K562 (cell line): ENCODE measurements at places on chromosomes 12 and 14.

GRCh38 chr12:92253301-92253700 is 107.7 kb upstream of the BTG1 start:
- no peak for DNase-seq

- no peak for DNase-seq
Measured at GRCh38 chr14:61644834-61645233, 50.5 kb upstream of the HIF1A start.

- DNase-seq = no peak
Measured at GRCh38 chr12:503111-503761, 43.5 kb downstream of the B4GALNT3 start.

DNA sequence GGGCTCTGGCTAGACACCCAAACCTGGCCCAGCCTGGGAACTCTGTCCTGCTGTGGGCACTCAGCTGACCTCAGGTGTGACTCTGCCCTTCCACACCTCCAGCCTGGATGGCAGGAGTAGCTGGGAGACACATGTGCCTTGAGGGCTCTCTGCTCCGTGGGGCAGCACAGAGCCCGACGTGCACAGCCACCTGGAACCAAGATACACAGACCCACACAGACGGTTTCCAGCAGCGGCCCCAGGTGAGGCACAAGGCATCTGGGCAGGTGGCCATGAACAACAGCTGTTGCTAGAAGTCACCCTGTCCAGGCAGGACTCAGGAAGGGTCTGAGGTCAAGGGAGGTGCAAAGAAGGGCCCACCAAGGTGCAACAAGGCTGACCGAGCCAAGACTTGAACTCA is 5.9 kb downstream of the DEGS2 start:
- DNase-seq = no peak

GRCh38 chr14:50233166-50233950 is 2.0 kb upstream of the SOS2 start:
- DNase-seq = no peak

GRCh38 chr14:76424359-76424758 is 48.4 kb downstream of the ESRRB start:
- DNase-seq = no peak

GRCh38 chr12:104105461-104105860 is 32.5 kb downstream of the NFYB start:
- no peak for DNase-seq

- no peak for DNase-seq
Measured at GRCh38 chr12:69844836-69845235, 19.8 kb downstream of the MYRFL start.

DNA sequence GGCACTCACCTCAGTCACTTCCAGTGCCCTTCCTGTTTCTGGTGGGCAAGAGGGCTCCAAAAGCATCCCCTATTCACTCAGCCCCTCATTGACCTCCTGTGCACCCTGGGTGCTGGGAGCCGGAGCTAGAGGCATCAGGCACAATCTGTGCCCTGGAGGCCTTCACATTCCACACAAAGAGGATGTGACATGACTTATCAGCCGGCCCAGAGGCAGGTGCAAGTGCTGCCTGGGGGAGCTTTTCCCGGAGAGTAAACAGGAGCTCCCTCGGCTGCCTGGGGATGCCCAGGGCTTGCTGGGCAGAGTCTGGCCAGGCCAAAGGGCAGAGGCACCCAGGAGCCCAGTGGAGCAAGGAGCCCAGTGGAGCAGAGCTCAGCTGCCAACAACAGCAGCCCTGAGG is 64.5 kb downstream of the BCL11B start:
- no peak for DNase-seq

GRCh38 chr12:104619305-104619704 is 162.6 kb downstream of the CHST11 start:
- DNase-seq = no peak

- no peak for DNase-seq
Measured at GRCh38 chr14:64860039-64860438, 19.7 kb downstream of the SPTB start.

DNA sequence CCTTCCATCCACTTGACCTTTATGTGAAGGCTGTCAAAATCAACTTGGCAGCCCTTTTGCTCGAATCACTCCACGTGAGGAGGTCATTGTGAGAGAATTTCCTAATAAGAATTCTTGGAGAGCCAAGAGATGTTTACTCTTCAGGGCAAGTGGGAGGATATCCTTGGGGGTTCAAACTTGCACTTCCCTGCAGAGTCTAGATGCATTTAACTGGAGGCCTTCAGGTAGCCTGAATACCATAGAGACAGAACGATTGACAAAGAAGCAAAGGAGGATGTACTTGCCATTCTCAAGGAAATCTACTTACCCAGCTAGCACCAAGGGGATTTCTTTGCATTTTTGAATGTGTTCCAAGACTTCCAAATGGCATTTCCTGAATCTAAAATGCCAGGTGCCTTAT is 1702.6 kb upstream of the FLRT2 start:
- no peak for DNase-seq

DNA sequence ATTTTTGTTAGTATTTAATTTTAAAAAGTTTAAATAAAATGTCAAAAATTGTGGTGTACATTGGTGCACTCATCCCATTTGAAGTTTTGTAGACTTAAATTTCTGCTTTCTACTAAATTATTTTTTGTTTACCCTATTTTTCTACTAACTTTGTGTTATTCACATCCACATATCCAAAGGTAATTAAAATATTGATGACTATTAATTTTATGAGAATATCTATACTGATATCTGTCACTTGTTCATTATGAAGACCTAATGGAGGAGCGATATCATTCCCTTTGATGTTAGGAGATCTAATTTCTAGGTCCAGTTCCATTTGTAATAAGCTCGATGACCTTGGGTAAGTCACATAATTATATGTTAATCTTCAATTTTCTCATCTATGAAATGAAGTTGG is 325.7 kb upstream of the STXBP6 start:
- no peak for DNase-seq

DNA sequence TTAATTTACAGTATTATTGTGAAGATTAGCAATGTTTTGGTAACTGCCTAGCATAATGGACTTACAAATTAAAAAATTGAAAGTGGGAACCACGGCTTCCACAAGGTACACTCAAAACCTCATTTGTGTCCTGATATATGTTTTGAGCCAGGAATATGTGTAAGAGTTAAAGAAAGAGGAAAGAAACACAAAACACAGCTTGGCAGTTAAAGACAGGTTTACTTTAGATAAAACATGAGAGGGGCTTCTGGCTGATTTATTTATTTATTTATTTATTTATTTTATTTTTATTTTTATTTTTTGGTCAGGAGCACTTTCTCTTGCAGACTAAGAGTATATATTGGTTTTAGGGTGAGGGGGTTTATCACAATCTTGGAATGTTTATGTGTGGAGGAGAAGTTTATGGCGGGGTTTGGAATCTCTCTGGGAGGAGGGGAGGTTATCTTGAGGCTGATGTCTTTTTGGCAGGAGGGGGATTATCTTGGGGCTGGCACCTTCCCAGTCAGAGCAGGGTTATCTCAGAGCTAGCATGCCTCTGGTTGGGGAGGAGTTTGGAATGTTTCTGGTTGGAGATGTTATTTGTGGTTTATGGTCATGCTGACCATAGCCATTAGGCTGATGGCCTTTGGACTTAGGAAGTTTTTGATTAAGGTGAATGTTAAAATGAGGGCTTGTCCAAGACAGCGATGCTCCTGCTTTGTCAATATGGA is 436.7 kb downstream of the DAD1 start:
- DNase-seq = no peak

DNA sequence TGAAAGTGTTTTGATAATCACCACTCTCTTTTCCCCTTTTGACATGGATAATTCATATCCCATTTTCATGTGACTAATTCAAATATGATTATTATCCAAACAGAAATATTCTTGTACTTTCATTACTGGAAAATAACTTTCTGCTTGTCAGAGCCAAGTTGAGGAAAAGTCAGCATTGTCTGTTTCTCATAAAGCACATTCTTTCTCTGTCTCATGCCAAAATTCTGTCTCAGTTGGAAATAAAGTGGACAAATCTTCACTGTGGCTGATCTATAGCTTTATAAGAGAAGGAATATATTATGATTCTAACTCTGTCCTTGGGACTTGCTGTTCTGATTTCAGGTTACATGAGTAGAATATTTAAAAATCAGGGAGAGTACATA is 22.7 kb upstream of the PRICKLE1 start:
- DNase-seq = no peak

DNA sequence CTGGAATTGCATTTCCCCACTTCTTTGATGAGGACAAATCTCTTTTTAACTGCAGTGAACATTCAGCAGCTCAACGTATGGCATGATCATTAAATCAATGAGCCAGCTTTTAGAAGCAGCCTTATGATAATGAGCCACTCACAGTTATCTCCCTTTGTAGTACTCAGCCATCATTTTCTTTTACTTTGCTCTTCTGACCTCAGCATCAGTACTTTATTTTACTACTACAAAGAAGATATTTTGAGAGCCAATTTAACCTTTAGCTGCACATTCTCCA is 250.0 kb upstream of the CLEC14A start:
- DNase-seq = no peak

GRCh38 chr14:51939755-51940301 is 49.5 kb upstream of the RTRAF start:
- no peak for DNase-seq

GRCh38 chr14:87108726-87109125 is 884.3 kb downstream of the GALC start:
- no peak for DNase-seq

- peak; percentile 57 for DNase-seq
Measured at GRCh38 chr12:124898200-124898922, 16.1 kb downstream of the UBC start.

DNA sequence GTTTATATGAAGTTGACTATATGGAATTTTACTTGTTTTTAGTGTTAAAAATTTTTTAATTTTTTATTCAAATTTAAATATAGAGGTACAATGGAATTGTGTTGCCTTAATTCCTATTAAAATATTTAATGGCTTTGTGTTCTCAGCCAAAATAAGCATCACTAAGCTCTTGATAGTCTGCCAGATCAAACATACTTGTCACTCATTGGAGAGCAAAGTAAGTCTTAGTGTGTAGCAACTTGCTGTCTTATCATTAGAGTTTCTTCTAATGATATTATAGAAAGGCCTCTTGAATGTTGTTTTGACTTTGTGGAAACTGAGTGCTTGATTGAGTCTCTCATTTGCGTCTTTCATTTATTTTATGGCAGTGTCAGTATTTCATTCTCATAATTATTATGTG is 10.7 kb downstream of the SFSWAP start:
- no peak for DNase-seq

- DNase-seq = no peak
Measured at GRCh38 chr14:93309427-93309966, 23.3 kb downstream of the BTBD7 start.

GRCh38 chr12:126369487-126370463 is 1304.5 kb downstream of the AACS start:
- DNase-seq = no peak

DNA sequence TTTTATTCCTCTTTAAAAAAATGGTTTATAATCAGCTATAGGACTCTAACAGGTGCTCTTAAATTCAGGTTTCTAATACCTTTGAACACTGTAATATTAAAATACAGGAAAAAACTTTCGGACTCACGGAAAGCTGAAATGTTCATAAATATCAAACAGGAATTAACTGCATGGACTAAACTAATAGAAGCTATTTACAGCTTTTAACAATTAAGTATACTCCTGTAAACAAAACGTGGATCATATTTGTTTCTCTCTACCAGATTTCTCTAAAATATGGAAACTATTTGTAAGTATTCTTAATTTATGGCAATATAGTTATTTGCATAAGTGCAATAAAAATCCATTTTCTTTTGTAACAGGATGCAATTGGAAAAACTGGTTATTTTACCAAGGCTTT is 108.9 kb upstream of the RESF1 start:
- no peak for DNase-seq

- no peak for DNase-seq
Measured at GRCh38 chr14:32693114-32693513, 245.6 kb upstream of the NPAS3 start.

- no peak for DNase-seq
Measured at GRCh38 chr12:124412646-124413015, 117.7 kb downstream of the RFLNA start.

GRCh38 chr12:2796187-2796666 is 1.5 kb downstream of the FKBP4 start:
- no peak for DNase-seq

DNA sequence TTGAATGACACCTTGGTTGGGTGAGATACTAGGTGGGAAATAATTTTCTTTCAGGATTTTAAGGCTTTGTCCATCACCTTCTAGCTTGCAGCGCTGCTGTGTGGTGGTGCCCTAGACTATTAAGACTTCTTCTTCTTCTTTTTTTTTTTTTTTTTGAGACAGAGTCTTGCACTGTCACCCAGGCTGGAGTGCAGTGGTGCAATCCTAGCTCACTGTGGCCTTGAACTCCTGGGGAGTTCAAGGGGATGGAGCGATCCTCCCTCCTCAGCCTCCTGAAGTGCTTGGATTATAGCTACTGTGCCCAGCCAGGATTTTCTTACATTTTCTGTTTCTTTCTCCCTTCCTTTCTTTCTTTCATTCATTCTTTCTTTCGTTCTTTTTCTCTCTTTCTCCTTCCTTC is 10.3 kb upstream of the MTA1 start:
- no peak for DNase-seq

DNA sequence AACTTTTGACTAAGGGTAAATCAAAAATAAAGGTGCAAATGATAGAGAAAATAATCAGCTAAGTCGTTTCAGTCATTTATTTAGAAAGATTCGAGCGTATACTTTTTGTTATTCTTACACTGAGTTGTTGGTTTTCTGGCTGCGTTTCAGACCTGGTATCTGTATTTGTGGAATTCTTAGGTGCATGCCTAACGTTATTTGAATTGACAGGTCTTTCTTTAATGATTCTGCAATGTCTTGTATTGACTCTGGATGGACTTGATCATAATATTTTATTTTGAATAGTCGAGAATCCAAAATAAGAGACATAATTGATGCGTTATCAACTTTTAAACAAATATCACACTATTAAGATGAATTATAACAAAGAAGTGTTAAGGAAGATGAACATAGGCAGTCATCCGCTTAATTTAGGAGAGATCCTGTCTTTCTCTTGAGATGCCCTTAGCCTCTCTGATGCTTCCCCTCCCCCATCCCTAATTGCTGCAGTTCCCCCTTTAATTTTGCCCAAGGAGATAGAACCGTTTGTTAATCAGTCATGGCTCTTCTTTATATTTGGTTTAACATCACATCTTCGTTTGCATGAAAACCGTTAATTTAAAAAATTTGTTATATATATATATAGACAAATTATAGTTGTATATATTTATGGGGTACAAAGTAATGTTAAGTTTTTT is 1.8 kb downstream of the ALX1 start:
- no peak for DNase-seq

GRCh38 chr14:96581026-96581425 is 78.8 kb downstream of the PAPOLA start:
- DNase-seq = peak; percentile 75

GRCh38 chr14:101707068-101707842 is 54.3 kb upstream of the PPP2R5C start:
- DNase-seq = peak; percentile 87

GRCh38 chr14:32039401-32040030 is 37.6 kb upstream of the ARHGAP5 start:
- no peak for DNase-seq

DNA sequence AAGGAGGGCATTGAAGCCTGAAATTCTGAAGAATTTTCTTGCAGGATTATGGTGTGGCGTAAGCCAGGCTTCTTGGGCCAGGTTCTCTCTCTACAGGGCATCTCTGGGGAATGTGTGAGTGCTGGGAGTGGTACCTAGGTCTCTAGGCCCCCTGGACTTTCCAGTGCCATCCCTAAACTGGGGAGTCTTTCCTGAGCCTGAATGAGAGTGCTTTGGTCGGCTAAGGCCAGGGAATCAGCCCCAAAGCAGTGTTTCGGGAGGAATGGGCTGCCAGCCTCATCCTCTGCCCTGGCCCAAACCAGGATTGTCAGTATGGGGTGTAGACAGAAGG is 93.9 kb downstream of the CALM1 start:
- no peak for DNase-seq
